ENCODE measurements at places on chromosomes 1 and 21.

DNA sequence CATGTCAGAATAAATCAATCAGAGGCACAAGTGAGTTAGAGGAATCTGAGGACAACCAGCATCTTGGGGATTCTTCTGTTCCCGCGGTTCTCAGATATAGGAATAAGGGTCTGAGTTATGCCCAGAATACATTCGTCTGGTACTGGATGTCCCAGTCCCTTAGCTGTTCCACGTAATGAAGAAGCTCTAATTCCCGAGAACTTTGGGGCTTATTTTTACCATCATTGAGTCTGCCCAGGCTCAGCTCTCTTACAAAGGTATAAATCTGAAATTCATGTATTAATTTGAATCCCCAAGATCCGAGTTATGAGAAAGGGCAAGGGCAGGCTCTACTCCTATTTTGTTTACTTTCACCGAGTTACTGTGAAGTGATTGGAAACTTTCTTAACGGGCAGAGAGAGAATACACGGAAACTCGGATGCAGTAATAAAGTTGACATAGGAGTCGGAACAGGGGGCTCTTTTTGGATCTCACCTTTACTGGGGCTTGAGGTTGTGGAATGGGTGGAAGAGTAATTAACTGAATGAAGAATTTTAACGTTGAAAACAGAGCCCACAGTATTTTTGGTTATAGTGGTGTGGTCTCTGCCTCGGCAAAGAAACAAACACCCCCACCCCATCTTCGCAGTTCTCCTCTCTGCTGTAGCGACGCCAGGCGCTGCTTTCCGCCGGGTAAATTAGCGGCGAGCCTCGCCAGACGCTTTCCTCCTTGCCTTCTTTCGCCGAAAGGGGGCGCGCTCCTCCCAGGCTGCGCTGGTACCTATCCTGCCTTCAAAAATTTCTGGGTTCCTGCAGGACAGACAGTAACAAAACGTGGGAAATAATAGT, 7.1 kb downstream of the PRRX1 start:
- no peak for DNase-seq

- no peak for DNase-seq
Measured at GRCh38 chr1:103517380-103518047, 8.0 kb upstream of the RNPC3 start.

- no peak for DNase-seq
Measured at GRCh38 chr21:17446737-17447136, 66.1 kb upstream of the CXADR start.

- DNase-seq = no peak
Measured at GRCh38 chr21:42324896-42325295, 9.7 kb upstream of the TFF3 start.

GRCh38 chr1:32764826-32765569, 52.2 kb downstream of the YARS1 start:
- no peak for DNase-seq

GRCh38 chr1:182111496-182111895, 50.0 kb upstream of the ZNF648 start:
- no peak for DNase-seq

- DNase-seq = no peak
Measured at GRCh38 chr1:65694126-65694525, 98.6 kb upstream of the PDE4B start.

DNA sequence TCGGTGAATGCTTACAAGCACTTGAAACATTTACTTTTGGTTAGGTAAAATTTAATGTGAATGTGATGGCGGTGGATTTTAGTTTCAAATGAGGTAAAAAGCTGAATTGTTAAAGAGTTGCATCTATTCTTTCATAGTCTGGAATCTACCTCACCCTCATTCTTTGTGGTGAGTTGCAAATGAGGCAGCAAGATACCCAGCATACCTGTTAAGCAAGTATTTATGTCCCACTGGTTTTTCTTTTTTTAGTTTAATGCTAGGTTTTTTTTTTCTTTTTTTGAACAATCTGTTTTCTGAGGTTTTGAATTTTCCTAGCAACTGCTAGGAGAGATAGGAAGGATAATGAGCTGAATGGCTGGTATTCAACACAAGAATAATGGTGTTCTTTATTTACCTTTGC, 127.9 kb upstream of the CACYBP start:
- no peak for DNase-seq

DNA sequence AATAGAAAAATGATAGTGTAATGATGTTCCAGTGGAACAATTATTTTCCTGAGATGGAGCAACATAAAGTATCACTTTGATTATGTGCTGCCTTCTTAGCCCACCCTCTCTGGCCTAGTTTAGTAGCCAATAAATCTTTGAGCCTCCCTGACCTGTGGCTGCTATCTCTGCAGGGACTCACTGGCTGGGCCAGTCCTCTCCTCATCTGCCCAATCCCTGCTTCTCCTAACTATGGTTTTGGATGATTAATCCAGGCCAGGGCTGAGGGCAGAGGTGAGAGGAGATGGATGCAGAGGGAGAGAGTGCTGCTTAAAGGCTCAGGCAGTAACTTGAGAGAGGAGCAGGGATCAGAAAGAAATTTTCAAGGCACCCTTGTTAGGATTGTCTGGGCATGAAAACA, 89.0 kb upstream of the CD34 start:
- no peak for DNase-seq

DNA sequence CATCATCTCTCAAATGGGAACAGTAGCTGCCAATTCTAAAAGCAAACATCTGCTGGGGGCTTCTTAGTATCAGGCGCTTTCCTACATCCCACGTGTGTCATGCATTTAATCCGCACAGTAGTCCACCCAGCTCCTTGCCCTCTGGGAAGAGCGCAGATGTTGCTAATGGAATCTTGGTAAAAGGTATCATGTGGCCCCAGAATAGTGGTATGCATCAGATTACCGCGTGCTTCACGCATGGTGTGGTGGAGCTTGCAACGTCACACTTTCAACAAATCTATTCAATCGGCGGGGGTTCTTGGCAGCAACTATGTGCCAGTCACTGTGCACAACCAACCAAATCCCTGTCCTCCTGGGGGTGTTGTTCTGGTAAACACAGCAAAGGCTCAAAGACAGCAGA, 141.0 kb downstream of the HIVEP3 start:
- DNase-seq = no peak

- DNase-seq = no peak
Measured at GRCh38 chr1:113947388-113948107, 18.4 kb downstream of the HIPK1 start.

Measured in naive thymus-derived CD8-positive, alpha-beta T cell (primary cell).